ENCODE measurements at places on chromosomes 12 and 14. TPM values are rescaled to one million over a fixed set of nuclear protein-coding genes. Genes with fewer than 3 reads are reported as not detected.

ESR2 gene
- not detected for total RNA-seq

RDH16 gene
- total RNA-seq = 0.82 TPM

NEUROD4 gene
- total RNA-seq = not detected

CDCA3 gene
- 6.2 TPM for total RNA-seq

CEBPE gene
- not detected for total RNA-seq

PRB2 gene
- total RNA-seq = not detected

APOF gene
- total RNA-seq = not detected

SMCO2 gene
- total RNA-seq = 0.46 TPM

SYT1 gene
- total RNA-seq = 13.0 TPM

CMKLR1 gene
- 0.51 TPM for total RNA-seq

DNAH10 gene
- total RNA-seq = 1.2 TPM

TAS2R42 gene
- total RNA-seq = not detected

ERP27 gene
- total RNA-seq = 0.46 TPM

ANG gene
- total RNA-seq = 6.5 TPM

LIN7A gene
- 34.0 TPM for total RNA-seq

RNF212B gene
- not detected for total RNA-seq

SLC25A47 gene
- total RNA-seq = not detected

PTHLH gene
- 4.7 TPM for total RNA-seq

KLC1 gene
- 220 TPM for total RNA-seq

C12orf76 gene
- 21.9 TPM for total RNA-seq

COL2A1 gene
- total RNA-seq = 1.9 TPM

IFT43 gene
- 22.8 TPM for total RNA-seq

NPAS3 gene
- 1.6 TPM for total RNA-seq

RPGRIP1 gene
- 1.5 TPM for total RNA-seq

TDP1 gene
- 34.9 TPM for total RNA-seq

TAS2R7 gene
- total RNA-seq = not detected

VIPAS39 gene
- 28.7 TPM for total RNA-seq

MANSC1 gene
- total RNA-seq = 21.7 TPM

REC8 gene
- 31.8 TPM for total RNA-seq

LRP6 gene
- 82.9 TPM for total RNA-seq

SYCP3 gene
- total RNA-seq = not detected

ADSS1 gene
- 6.1 TPM for total RNA-seq

B4GALNT3 gene
- total RNA-seq = 4.2 TPM

ASIC1 gene
- total RNA-seq = 1.9 TPM

PRICKLE1 gene
- total RNA-seq = 15.6 TPM

SIX1 gene
- total RNA-seq = 0.41 TPM

LRTM2 gene
- total RNA-seq = not detected

A2M gene
- 1.4 TPM for total RNA-seq

NANOG gene
- 4.5 TPM for total RNA-seq

SUPT16H gene
- total RNA-seq = 84.6 TPM

CCDC92 gene
- 25.0 TPM for total RNA-seq

LYZ gene
- total RNA-seq = 3.6 TPM

TMPRSS12 gene
- not detected for total RNA-seq

GARIN6 gene
- total RNA-seq = not detected

LMO3 gene
- not detected for total RNA-seq

CLEC7A gene
- total RNA-seq = not detected

PRKD1 gene
- total RNA-seq = 9.0 TPM

GPRC5A gene
- total RNA-seq = 3.4 TPM

AJUBA gene
- 7.2 TPM for total RNA-seq

TRHDE gene
- 0.54 TPM for total RNA-seq

PTPN11 gene
- total RNA-seq = 97.8 TPM

MEG3 gene
- not detected for total RNA-seq

SLC38A4 gene
- total RNA-seq = not detected

COA8 gene
- 45.2 TPM for total RNA-seq

MYH6 gene
- total RNA-seq = 1.6 TPM

Measured in endothelial cell (in vitro differentiated cells).